GM06990 (cell line): ENCODE measurements at places on chromosomes 2 and 18.

- DNase-seq = no peak
Measured at GRCh38 chr2:150234787-150235446, 252.6 kb downstream of the RND3 start.

DNA sequence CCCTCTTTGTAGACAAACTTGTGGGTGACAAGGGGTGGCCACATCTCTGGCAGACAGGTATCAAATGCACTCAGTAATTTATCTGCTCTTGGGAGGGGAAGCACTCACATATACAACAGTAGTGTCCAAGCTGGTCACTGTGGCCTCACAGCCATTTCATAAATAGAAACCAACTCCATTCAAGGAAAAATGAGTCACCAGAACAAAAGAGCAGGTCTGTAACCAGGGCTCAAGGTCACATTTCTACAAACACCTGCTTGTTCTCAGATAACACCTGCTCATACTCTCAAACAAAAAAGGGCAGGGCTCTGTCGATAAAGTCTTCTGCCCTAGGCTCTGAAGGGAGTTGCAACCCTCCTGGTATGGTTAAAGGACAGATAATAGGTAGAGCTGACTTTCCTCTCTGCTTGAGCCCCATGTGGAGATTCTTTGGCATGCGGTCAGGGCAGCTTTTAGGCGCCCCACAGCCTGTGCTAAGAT lies 459.0 kb downstream of the BCL11A start:
- DNase-seq = no peak

GRCh38 chr18:36527740-36528455 lies 230.4 kb downstream of the FHOD3 start:
- DNase-seq = no peak

DNA sequence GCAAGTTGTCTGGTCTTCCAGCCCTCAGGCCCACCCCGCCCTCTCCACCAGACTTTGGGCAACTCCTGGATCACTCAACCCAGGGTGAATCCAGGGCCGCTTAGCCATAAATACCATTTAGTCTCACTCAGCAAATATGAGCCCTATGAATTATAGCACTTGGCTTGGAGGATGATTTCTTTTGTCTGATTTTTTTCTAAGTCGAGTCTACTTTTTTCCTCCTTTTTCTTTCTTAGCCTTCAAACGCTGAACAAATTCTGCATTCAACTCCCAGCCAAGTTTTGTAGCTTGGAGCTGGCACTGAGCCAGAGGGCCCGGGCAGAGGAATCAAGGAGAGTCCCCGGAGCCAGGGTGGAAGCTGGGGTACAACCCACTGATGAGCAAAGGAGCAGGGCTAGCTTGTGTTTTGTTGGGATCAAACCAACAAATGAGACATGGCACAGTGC lies 48.7 kb downstream of the SERTAD2 start:
- no peak for DNase-seq

DNA sequence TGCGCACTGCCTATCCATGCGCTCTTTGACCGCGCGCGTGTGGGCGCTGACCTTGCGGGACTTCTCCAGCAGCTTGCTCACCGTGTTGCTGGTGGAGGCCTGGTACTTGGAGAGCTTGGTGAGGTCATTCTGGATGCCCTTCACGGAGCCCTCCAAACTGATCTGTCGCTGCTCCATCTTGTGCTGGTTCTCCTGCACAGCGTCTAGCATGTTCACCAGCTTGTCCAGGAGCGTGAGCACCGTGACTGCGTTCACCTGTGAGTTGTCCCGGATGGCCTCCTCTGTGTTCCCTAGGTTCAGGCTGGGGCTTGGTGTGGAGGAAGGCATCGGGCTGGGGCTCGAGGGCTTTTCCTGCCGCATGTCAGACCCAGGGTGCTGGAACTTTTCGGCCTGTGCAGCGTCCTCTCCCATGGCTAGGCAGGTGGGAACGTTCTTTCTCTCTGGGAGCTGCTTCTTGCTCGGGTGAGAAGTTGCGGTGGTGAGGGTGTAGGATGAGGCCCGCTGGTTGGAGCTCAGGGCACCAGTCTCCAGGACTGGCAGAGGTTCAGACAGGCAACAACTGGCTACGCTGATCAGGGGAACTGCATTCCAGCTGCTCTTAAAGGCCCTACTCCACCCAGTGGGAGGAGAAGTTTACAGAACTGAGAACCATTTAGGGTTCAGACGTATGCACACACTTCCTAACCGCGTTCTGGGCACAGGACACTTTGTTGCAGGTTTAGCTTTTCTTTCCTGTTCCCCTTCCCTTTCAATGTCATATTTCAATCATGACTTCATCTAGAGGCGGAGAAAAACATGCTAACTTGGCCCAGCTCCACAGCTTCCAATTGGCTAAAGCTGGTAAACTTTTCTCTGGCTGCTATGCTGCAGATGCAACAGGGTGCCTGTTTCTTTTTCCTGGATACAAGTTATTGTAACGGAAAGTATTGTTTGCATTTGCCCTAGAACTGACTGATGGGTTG lies at the start of gene CAVIN2:
CAVIN2 (minus strand) TSS at position 574 of the 962 bp plus-strand sequence; CDS start at position 411, 163 bp downstream.
- peak; percentile 20 for DNase-seq

DNA sequence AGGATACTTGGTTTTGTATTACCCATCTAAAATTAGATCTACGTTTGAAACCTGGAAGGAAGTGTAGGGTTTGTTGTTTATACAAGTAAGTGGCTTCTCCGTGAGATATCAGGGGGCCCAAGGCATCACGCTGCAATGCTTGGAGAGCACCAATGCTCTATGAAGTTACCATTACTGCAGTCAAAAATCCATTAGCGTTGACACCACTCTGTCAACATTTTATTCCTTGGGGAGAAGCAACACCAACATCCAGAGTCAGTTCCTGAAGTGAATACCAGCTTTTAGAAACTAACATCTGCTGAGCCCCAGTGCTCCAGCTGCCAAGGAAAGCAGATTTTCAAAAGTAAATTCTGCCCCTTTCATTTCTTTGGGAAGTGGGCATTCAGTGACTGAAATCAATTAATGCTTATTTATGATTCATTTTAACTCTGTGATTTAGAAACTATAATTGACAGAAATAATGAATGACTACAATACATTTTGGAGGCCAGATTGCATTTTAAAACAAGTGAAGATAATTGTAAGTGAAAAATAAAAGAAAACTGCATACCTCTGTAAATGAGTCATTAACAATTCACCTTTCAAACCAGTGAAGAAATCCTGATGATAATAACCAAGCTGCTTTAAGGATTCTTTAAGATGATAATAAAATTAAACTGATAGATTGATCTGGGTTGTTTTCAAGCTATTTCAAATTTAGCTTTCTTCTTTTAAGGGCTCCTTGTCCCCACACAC lies 30.5 kb downstream of the LRP1B start:
- no peak for DNase-seq

DNA sequence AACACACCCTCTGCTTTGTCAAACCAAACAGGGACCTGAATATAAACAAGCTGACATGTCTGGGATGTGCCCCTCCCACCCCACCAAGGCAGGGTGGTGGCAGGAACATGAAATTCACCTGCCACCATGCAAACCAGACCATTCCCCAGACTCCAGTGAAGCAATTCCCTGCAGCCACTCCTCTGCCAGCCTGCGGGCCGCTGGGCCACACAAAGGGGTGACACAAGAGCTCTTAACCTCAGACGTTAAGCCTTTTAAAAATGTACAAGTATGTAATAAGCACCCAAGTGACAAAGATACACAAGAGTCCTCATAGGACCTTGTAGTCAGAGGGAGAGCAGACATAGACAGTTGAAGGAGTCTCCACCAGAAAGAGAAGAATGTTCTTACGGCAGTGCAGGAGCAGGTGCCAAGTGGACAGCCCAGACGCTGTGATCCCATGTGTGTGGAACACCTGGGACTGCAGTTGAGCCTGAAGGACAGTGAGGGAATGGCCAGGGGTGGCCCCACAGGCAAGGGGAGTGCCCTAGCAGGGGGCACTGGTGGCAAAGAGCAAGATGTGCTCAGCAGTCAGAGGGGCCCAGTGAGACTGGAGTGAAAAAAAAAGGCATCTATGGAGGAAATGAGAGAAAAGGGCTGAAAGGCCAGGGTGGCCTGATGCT lies 36.9 kb downstream of the CRACDL start:
- no peak for DNase-seq

DNA sequence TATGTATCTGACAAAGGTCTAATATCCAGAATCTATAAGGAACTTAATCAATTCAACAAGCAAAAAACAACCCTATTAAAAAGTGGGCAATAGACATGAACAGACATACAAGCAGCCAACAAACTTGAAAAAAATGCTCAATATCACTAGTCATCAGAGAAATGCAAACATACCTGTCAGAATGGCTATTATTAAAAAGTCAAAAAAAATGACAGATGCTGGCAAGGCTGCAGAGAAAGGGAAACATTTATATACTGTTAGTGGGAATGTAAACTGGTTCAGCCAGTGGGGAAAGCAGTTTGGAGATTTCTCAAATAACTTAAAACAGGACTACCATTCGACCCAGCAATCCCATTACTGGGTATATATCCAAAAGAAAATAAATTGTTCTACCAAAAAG lies 21.6 kb downstream of the SESTD1 start:
- no peak for DNase-seq

GRCh38 chr2:12113412-12113811 lies 367.0 kb downstream of the LPIN1 start:
- DNase-seq = no peak

- no peak for DNase-seq
Measured at GRCh38 chr2:70829916-70830315, 5.7 kb downstream of the CD207 start.

GRCh38 chr2:165697748-165698443 lies 96.2 kb downstream of the GALNT3 start:
- DNase-seq = no peak

DNA sequence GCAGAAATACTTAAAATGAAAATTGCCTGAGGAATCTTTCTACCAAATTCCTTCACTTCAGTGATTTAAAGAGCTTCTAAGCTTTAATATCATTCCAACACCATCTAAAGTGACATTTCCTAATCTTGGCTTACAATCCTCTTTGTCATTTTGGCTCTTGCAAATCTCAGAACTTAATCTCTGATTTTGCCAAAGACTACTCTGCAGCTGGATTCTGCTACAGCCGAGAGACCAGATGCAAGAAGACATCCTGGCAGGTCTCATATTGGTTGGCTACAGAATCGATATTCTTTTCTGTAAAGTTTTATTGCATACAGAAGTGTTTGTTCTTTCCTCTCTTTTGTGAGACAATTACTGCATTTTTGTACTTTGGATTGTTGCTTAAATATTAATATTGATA lies 716.5 kb upstream of the LRATD1 start:
- no peak for DNase-seq

GRCh38 chr2:57497489-57498096 lies 549.0 kb upstream of the VRK2 start:
- DNase-seq = peak; percentile 1

- DNase-seq = no peak
Measured at GRCh38 chr2:52934323-52934898, 833.2 kb upstream of the CHAC2 start.

DNA sequence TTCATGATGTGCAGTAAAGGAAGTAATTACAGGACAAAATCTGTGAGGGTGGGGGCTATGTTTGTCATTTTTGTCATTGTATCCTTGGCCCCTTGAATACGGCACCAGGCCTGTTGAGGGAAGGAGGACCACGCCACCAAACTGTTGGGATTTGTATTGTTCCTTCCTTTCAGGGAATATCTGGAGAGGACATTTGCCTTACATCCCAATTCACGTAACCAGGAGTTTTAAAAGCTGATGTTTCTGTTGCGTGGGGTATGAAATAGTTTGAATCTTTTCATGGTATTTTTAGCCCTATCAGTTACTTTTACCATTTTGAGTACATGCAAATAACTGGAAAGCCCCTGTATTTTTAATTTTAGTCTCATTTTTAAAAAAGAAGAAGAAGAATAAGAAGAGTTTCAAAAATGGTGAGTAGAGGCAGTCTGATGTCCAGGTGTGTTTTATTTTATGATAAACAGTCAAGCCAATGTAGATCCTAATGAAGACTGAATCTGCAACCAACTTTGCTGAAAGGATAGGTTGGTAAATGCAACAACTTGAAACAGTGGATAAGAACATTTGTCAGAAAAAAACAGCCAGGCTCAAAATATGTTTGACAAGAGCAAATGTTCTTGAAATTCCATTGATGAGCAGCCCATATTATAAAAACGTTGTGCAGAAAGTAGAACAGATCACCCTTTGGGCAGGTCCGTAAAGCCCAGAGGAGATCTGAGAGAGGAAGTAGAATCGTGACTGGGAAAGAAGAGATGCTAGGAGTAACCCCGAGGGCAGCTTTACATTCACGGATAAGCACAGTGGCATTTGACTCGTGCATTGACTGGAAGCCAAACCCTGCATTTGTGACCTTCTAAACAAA lies 54.5 kb downstream of the RASGRP3 start:
- DNase-seq = peak; percentile 49

DNA sequence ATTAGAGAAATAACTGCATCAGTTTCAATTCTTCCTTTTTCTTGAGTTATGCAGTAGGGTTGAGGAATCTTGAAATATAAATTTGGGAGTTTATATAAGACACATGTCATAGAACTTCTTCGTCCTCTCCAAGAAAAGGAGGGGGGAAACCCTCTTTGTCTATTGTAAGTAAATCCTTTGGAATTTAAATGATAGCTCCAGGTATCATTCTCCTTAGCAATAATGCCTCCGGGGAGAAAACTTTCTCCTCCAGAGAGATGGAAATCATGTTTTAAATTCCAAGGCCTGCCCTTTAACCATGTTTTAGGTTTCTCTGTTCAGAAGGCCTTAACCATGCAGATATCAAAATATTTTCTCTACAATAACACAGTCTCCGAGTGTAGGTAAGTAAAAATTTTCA lies 899.7 kb upstream of the GCFC2 start:
- no peak for DNase-seq

- no peak for DNase-seq
Measured at GRCh38 chr2:134155134-134155533, 98.7 kb upstream of the MGAT5 start.

DNA sequence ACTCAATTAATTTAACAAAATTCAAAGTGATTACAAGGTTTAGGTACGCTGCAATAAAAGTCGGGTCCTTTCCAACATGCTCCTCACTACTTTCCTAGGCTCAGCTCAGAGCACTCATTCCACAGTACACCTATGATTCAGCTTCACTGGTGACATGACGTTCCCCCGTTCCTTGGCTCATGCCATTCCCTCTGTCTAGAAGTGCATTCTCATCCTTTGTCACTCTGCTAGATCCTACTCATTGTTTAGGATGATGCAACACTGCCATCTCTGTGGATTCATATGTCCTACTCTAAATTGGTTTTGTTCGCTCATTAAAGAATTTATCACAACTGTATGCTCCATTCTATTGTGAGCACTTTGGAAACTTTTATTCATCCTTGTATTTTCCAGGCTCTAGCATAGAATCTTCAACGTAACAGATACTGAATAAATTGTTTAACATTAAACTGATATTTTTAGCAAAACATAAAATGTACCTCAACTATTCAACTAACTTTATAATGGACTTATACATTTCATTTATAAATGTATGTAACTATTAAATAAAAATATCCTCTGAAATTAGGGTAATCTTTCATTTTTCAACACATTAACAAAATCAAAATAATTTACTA lies 78.6 kb downstream of the FAM228A start:
- no peak for DNase-seq

- no peak for DNase-seq
Measured at GRCh38 chr18:61608316-61608715, 275.1 kb downstream of the CDH20 start.
